ENCODE measurements at places on chromosomes 2 and 18.

- no peak for DNase-seq
These were observed 43.6 kb upstream of the XPO1 start for GRCh38 chr2:61581716-61582115.

- no peak for DNase-seq
These were observed 17.4 kb upstream of the KCMF1 start for GRCh38 chr2:84953535-84953934.

- DNase-seq: no peak
These were observed 39.8 kb upstream of the PXDN start for GRCh38 chr2:1784087-1784486.

DNA sequence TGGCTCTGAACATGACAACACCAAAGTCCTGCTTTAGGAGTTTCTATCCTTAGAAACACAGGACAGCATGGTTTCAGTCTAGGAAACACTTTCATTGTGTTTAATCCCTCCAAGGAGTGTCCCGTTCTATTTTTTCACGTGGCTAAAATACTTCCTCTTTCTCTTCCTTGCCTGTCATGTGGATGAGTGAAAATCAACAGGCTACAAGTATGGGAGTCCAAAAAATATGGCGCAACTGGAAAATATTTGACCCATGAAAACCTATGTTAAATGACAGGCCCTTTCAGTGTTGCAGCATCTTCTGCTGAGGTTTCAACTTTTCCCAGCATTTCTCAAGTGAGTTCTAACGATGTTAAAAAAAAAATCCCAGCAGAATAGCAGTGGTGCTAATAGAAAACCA is 146.3 kb downstream of the LAMA3 start:
- DNase-seq: no peak

GRCh38 chr2:138665937-138666336 is 114.3 kb downstream of the NXPH2 start:
- DNase-seq: no peak

GRCh38 chr2:109177635-109178034 is 48.6 kb downstream of the SH3RF3 start:
- no peak for DNase-seq

- DNase-seq: no peak
These were observed 128.4 kb downstream of the IKZF2 start for GRCh38 chr2:213022987-213023386.

DNA sequence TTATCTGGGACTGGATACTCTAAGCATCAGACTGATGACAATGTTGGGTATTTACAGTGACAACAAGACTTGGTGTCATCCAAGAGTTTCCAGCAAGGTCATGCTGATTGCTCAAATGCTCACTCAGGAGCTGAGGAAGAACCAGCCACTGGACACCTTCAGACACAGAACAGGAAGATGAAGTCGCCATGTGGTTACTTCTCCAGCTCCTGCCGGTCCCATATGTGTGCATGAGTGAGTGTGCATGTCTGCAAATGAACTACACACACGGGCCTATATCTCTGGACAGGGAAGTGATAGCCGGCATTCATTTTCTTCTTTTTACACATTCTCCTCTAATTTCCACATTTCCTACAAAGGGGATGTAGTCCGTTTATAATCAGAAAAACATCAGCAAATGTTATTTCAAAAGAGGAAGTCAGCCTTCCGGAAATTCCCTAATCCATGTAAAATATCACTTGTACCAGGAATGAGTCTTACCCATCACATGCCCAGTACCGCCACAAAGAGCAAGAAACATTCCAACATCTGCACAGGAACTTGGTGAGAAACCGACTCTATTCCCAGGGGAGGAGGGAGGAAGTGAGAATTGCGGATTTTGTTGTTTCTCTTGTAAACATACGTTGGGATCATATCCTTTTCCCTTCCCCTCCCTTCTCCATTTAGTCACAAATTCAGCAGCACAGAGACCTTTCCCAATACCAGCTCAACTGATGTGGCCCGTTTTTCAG is 10.8 kb downstream of the RFX8 start:
- peak; percentile 38 for DNase-seq

- DNase-seq: no peak
These were observed 63.0 kb downstream of the DGKD start for GRCh38 chr2:233417282-233417681.

DNA sequence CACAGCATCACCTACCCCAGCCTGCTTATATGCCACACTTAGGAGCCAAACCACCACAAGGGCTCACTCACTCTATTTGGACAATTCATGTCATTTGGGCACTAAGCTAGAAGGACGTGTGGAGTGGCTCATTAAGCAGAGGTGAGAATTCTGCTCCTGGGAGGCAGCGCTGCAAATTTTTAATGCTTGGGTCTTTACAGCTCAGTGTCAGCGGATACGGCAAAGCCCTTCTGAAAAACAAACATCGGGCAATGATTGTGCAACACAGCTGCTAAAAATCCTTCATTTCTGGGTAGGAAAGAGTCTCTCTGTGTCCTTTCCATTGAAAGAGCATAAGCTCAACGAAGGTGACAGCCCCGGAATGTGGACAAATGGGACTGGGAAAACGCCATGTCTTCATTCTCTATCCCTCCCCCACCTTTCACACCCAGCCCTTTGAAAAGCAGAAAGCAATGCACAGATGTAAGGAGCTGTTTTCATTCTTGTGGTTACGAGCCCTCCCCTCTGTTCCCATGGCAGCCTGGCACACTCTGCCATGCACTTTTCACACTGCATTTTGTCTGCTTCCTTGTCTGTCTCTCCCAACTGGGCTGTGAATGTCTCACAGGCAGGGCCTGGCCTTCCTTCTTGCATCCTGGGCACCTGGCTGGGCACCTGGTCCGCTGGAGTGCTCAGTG is 16.0 kb downstream of the TMEM177 start:
- DNase-seq: peak; percentile 56

GRCh38 chr18:74682991-74683297 is 85.3 kb downstream of the ZNF407 start:
- DNase-seq: peak; percentile 7

DNA sequence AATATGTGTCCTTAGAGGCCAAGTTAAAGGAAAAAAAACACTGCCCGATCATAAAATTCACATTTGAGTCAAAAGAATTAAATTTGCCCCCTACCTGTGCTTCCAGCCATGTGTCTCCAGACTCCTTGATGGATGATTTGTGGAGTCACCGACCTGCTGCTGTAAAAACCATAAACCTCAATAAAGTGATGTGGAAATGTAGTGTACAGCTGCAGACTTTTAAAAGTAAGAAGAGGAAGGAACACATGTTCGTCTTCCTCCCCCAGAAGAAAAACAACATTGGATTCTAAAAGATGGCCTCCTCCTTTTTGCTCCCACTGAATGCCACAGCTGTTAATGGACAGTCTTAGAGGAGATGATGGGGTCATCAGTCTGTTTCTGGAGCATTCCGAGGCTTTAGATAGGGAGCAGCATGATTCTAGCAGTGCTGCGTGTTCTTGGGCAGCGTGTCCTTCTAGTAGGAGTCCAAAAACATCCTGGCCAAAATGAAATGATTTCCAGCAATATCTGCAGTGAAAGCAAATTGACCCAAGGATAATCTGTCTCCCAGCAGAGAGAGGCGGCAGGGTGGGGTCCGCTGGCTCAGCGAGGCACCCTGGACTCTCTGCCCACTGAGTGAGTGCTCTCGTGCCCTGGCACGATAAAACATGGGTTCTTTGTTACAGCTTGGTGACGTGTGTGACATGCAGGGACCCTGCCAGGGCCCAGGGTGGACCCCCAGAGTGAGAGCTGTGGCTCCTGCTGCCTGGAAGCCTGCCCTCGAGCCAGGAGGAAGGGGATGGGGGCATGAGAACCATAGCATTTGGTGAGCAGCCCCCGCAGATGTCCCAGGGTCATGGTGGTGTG is 196.1 kb downstream of the FAM210A start:
- DNase-seq: no peak

DNA sequence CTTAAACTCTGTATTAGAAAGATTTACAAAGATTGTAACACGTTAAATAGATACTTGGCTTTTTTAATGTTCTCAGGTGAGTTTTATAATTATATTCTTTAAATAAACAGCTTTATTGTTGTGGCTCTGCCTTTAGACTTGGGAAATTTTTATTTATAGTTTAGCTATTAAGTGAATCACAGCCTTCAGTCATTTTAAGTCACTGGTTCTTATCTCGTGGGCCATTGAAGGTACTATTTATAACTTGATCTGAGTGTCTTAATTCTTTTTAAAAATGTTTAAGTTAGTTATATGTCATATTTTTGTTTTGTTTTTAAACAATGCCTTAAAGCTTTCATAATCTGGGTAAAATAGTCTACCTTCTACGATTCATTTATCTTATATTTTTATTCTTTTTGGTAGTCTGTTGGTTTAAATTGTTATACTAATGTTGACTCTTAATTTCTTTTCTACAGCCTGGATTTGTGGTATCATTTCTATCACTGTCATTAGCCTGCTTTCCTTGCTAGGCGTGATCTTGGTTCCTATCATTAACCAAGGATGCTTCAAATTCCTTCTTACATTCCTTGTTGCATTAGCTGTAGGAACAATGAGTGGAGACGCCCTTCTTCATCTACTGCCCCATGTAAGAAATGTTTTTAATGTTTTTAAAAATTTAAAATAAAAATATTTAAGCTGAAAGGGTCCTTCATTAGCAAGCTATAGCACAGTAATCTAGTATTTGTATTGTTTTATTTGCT is 49.3 kb downstream of the SLC39A10 start:
- no peak for DNase-seq

DNA sequence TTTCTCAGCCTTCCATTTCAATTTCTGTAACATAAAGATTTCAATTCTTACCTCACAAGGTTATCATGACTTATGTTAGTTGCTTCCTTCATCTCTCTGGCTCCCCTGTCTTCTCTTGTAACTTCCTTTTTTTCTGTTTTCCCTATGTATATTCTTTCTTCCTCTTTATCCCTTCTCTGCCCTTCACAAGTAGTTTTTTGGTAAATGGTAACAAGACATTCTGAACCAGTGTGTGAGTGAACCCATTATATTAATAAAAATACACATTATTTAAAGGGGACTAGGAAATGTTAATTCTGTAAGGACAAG is 8.4 kb downstream of the ACSL3 start:
- DNase-seq: no peak

- no peak for DNase-seq
These were observed 15.4 kb downstream of the ACOXL start for GRCh38 chr2:110747522-110748488.

- no peak for DNase-seq
These were observed 55.7 kb upstream of the BOD1L2 start for GRCh38 chr18:57091231-57091630.

- DNase-seq: no peak
These were observed 21.4 kb downstream of the CCL20 start for GRCh38 chr2:227834916-227835650.

DNA sequence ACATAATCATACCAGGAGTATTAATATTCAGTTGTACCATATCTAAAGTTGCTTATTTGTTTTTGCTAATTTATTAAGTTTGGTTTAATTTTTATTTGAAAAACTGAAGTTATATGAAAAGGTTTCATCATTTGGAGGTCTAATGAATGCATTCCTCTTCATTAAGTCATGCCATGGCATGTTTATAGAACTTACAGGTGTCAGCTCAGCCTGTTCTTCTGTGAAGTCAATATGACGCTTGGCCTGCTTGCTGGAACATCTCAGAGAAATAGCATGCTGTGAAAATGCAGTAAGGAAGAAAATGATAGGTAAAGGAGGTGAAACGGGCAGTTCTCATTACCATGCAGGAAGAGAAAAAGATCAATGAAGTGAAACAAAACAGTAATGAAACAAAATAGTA is 58.2 kb downstream of the RAPH1 start:
- no peak for DNase-seq

DNA sequence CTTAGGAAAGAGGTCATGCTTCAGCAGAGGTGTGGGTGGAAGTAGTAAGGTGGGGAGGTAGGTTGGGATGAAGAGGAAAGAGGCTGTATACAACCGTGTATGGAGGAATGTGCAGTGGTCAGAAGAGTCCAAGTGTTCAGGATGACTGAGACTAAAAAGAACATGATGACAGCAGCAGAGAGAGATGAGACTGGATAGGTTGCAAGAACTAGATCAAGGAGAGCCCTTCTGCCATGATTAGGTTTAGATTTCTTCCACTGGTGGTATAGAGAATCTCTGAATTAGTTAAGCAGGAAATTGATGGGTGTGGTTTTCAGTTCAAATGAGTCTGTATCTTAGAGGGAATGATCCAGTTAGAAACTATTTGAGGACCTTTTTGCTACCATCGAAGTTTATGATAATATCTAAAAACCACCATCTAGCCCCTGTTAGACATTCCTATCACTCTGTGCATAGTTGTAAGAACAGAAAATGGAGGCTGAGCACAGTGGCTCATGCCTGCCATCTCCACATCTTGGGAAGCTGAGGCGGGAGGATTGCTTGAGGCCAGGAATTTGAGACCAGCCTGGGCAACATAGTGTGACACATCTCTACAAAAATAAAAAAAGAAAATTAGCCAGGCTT is 221.0 kb downstream of the LTBP1 start:
- no peak for DNase-seq

GRCh38 chr2:188512456-188512855 is 220.8 kb downstream of the GULP1 start:
- peak; percentile 78 for DNase-seq

GRCh38 chr18:79868811-79869541 is 71.2 kb downstream of the KCNG2 start:
- no peak for DNase-seq

GRCh38 chr2:164784376-164784775 is 57.2 kb downstream of the COBLL1 start:
- no peak for DNase-seq

DNA sequence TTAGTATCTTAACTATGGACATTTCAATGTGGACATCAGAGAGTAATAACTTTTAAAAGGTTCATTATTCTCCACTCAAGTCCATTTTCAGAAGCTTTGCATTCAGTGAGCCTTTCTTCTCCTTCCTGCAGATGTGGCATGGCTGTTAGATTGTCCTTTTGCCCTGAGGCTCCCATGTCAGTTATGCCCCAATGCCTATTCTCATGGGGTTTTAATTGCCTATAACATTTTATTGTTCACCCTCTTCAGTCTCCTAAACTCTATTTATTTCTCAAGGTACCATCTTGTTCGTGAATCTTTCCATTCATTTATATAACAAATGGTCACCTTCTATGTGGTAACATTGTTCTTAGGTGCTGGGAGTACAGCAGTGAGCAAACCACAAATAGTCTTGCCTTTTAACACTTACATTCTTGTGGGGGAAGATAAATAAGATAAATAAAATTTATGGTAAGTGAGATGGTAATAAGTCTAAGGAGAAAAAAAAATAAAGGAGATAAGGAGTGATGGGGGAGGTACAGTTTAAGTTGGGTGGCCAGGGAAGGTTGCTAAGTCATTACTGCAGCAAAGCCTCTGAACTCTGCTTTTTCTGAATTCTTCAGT is 277.9 kb upstream of the SIX3 start:
- no peak for DNase-seq

DNA sequence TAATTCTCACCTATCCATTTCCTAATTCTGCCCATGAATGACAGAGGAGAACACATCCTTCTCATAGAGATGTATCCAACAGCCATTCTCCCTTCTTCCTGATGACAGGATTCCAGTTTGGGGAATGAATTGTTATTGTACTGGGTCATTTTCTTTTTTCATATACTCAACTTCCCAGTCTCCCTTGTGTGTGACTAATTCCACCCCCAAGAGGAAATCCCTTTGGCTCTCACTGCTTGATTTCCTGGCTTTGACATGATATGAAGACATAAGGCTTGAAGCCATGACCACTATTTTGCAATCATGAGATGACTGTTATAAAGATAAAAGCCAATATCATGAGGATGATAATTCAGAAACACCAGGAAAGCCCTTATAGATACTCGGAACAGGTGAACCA is 384.7 kb upstream of the ACVR2A start:
- DNase-seq: no peak
